NCI-H1930 (cell line): ENCODE measurements at places on chromosomes 1 and 21.

- DNase-seq = no peak
These were observed 119.0 kb upstream of the NFIA start for GRCh38 chr1:60963167-60963940.

DNA sequence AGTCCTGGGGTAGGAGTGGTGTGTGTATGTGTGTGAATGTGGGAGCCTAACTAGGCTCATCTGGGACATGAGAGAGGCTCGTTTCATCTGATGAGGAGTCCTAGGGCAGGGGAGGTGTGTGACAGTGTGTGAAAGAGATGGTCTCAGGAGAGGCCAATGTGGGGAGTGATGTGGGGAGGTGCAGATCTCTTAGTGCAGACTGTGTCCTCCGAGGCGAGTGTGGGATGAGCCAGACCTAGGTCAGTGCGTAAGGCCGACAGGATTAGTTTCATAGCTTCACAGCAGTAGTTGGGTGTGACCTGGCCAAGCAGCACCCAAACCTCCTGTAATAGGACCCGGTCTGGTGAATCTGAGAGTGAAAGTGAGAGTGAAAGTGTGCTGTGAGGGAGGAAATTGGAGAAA is 94.7 kb downstream of the LIPI start:
- no peak for DNase-seq

DNA sequence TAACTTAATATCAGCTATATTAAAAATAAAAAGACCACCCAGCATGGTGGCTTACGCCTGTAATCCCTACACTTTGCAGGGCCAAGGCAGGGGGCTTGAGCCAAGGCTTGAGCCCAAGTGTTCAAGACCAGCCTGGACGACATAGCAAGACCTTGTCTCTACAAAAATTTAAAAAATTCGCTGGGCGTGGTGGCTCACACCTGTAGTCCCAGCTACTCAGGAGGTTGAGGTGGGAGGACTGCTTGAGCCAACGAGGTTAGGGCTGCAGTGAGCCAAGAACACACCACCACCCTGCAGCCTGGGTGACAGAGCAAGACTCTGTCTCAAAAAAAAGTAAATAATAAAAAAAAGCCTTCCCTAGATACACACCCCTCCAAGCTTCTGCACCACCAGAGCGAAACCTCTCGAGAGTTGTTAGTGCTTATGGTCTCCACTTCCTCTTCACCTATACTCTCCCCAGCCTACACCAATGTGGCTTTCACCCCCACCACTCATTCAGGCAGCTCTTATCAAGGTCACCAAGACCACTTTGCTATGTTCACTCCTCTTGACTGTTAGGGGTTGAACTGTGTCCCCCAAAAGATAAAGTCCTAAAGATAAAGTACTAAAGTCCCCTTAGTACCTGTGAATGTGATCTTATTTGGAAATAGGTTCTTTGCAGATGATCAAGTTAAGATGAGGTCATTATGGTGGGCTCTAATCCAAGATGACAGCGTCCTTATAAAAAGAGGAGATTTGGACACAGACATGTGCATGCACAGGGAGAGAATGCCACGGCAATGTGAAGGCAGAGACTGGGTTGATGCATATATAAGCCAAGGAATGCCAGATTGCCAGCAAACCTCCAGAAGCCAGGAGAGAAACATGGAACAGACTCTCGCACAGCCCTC is 6.8 kb upstream of the PPP1R15B start:
- DNase-seq = no peak

GRCh38 chr1:153978274-153978909 is 918 bp upstream of the JTB start:
- DNase-seq = no peak

GRCh38 chr21:17468698-17469097 is 44.1 kb upstream of the CXADR start:
- no peak for DNase-seq

DNA sequence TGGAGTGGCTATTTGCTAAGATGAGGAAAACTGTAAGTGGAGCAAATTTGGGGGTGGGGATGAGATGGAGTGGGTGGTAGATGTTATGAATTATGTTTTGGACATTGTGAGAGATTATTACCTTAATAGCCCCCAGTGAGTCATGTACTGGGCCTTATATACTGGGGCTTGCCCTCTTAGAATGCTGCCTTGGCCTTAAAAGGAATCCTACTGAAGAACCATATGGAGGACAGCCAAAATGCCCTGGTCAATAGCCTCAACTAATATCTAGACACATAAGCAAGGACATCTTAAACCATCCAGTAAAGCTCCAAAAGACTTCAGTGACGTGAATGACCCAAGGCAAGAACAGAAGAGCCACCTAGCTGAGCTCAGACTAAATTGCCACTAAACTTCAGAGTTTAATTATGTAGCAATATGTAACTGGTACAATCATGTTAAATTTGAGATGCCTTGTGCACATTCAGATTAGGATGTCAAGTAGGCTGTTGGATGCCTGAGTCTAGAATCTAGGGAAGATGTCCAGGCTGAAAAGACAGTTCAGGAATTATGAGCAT is 13.9 kb upstream of the IGSF3 start:
- DNase-seq = no peak

GRCh38 chr1:238005116-238005515 is 114.4 kb upstream of the ZP4 start:
- no peak for DNase-seq

DNA sequence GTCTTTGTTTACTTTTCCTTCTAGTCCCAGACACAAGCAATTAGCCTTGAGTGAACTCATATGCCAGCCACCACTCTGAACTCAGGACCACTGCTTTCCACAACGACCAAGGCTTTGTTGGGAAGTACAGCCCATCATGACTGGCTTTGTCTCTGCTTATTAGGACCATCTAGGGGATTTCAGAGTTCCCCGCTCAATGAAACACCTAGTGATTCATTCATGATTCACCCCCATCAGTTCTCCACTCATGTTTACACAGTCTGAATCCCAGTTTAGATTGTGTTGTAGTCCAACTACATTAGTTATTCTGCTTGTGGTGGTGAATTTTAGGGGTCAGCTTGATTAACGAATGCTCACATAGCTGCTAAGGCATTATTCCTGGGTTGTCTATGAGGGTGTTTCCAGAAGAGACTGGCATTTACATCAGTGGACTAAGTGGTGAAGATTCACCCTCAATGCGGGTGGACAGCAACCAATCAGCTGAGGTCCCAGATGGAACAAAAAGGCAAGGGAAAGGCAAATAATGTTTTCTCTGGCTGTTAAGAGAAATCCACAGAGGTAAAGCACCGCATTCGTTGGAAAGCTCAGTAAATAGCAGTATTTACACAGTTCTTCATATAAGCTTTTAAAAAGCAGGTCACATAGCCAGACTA is 122.7 kb downstream of the RGS21 start:
- no peak for DNase-seq

GRCh38 chr1:1539310-1540089 is 924 bp downstream of the TMEM240 start:
- DNase-seq = no peak

GRCh38 chr1:205172729-205173366 is 38.7 kb downstream of the DSTYK start:
- DNase-seq = no peak

DNA sequence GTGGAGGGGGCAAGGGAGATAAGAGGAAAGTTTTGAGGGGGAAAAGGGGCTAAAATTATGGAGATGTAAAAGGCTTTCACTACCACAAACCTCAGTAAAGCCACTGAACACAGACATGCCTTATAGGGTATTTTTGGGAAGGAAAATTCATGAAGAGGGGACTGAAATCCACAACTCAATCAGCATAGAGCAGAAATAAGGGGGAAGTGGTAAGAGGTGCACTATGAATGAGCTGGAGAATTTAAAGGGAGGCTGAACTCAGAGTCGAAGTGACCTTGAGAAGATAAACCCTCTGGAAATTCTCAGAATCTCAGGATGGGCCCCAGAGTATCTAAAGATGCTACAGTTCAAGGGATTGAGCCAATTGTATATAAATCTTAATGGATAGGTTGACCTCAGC is 15.3 kb downstream of the RHEX start:
- no peak for DNase-seq

DNA sequence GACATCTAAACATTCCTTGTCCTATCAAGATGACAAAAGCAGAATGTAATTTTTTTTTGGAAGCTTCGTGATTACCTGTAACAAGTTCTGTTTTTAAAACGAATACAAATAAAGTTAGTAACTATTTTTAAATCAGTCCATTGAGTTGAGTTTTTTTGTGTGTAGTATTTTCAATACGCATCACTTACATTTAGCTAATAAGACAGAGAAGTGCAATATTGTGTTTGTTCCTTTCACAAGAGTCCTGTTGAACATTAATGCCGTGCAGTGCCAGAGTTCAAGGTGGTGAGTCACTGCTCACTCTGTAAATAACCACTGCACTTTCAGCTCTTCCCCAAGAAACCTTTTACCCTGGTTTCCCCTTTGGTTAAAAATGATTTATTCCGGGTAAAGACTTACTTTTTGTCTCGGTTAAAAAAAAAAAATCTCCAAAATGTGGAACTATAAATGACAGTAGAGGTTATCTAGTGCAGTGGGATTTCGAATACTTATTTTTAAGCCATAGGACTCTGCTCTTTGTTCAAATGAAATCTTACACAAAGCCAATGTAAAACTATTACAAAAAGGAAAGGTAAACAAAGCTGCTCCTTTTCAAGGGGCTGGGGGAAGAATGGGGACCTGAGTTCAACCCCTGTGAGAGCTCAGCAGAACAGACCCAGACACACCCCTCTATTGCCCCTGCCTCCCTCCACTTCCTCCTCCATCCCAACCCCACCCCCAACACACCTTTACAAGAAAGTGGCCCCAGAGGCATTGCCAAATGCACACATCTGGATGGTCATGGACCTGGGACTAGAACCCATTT is 14.8 kb upstream of the NCMAP start:
- no peak for DNase-seq

GRCh38 chr1:148372731-148373130 is 110.4 kb downstream of the PPIAL4G start:
- no peak for DNase-seq

- DNase-seq = no peak
These were observed 11.4 kb downstream of the EXOC8 start for GRCh38 chr1:231326248-231326647.

GRCh38 chr1:25616987-25617624 is 515 bp downstream of the MAN1C1 start:
- no peak for DNase-seq

DNA sequence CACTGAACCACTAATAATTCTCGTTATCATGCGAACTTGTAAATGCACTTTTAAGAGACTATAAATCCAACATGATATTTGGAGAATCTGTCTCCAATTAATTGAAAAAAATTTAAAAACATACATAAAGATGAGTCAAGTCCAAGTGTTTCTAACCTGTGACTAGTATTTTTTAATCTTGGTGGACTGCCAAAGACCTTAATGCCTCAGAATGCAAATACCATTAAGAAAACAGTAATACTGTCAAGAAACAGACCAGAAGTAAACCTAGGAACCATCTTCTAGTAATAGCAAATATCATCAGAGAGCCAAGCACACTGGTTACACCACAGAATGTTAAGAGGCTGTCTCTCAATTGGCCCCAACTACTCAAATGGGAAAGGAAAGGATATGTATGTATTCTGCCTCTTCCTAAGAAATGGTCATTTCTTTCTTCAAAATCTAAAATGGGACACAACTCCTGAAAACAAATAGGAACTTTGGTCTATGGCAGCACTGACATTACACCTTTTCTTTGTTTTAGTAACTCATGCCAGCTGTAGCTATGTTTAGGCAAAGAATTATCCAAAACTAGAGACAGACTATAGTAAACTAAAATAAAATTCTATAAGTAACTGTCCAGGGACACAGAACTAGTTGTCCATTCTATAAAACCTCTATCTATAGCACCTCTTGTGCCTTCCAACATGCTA is 15.8 kb downstream of the SCYL3 start:
- DNase-seq = no peak

DNA sequence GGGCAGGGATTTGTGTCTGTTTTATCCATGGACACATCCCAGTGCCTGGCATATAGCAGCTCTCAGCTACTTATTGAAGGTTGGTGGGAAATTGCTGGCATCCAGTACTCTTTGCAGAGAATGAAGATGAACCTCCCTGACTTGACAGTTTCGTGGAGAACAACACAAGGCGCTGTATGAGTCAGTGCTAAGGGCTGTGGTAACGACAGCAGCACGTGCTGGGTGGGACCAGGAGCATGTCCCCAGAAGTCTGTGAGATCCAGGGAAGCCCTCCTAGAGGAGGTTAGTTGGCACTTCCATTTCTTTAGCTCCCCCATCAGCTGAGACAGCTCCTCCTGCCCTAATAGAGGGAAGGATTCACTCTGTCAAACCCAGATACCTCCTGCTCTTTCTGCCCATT is 25.9 kb upstream of the IL19 start:
- no peak for DNase-seq

- DNase-seq = no peak
These were observed 803.7 kb downstream of the KCNT2 start for GRCh38 chr1:195804547-195804946.

DNA sequence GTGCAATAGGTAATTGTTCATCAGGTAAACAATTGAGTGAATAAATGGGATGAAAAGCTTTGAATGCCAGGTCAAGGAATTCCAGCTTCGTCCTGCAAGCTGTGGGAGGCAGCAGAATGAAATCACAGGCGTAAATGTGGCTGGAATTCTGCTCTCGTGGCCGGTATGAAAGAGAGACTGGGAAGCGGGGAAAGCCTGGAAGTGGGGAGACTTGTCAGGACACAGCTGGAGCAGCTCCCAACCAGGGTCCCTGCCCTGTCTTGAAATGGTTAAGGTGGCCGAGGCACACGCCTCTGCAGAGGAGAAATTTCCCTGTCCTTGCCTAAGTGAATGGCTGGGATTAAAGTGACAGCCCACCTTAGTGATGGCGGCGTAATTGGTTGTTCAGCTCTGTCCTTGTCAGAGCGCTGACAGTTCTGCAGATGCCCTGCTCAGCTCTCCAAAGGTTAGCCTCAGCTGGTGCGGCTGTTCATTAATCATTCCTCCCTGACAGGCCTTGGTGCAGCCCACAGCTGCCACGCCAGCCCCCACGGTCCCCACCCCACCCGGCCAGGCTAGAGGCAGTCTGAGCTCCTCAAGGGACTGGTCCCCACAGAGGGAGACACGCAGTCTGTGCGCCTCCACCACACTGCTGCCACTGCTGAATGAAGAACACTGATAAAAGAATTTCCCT is 398.3 kb upstream of the POU3F1 start:
- no peak for DNase-seq

- no peak for DNase-seq
These were observed 13.0 kb downstream of the COL18A1 start for GRCh38 chr21:45417951-45418300.

- DNase-seq = no peak
These were observed 557.2 kb upstream of the BEND5 start for GRCh38 chr1:49333906-49334305.
